ENCODE measurements at places on chromosomes 7 and 10. TPM values are rescaled to one million over a fixed set of nuclear protein-coding genes. Genes with fewer than 3 reads are reported as not detected.

The ABCA13 gene
- total RNA-seq, result 0.87 TPM

The C10orf105 gene
- not detected for total RNA-seq

The CDC14C gene
- total RNA-seq, result 0.05 TPM

The PAX4 gene
- total RNA-seq, result not detected

The CCL24 gene
- total RNA-seq, result not detected

GRCh38 chr10:71396084-71396710, 523 bp upstream of the CDH23 start:
- DNase-seq, result no peak

GRCh38 chr7:114104035-114104434, 185.2 kb upstream of the PPP1R3A start:
- DNase-seq, result no peak

DNA sequence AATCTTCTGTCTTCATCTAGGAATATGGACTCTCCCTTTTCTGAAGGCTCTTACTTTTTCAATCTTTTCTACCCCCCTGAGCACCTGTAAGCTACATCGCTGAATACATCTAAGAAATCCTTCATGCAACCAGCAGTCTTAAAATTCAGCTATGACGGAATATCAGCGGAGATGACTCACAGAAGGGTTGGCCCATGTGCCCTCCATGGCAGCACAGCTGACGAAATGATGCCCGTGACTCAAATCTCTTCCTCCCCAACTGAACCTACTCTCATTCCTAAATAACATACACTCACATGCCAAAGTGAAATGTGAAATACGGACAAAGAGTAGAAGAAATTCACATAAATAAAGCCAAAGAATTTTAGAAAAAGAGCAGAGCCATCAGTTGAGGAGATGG, 30.3 kb upstream of the NCAPG2 start:
- DNase-seq, result no peak

DNA sequence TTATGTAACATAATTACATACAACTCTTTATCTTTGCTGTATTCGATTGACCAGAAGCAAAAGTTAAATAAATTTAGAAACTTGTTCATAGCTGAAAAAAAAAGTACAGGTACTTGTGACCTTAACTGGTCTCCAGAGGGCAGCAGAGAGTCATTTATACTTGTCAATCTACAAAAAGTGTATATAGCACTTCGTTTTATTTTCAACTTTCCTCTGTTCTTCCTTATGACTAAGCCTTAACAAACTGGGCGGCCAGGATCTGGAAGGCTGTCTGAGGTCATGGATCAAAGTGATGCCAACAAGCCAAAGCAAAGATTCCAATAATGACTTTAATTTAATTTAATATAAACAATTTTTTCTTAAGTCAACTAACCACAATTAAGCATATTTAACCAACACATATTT, 29.8 kb downstream of the C10orf67 start:
- peak; percentile 93 for DNase-seq

DNA sequence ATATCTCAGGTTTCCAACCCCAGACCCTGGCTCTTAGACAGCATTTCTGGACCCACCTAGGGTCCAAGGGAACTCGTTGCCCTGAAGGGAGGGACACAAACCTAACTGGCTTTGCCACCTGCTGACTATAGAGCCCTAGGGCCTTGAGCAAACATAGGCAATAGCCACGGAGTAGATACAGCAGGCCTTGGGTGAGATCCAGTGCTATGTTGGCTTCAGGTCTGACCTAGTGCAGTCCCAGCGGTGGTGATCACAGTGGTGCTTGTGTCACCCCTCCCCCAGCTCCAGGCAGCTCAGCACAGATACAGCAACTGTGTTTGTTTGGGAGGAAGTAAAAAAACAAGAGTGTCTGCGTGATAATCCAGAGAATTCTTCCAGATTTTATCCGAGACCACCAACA, 9.7 kb upstream of the TNKS2 start:
- DNase-seq, result no peak

- no peak for DNase-seq
These were observed 71.0 kb downstream of the MKI67 start for GRCh38 chr10:128055061-128055868.

GRCh38 chr7:132475669-132476116, 100.6 kb downstream of the PLXNA4 start:
- DNase-seq, result no peak

GRCh38 chr7:155483868-155484325, 26.0 kb downstream of the EN2 start:
- DNase-seq, result no peak

DNA sequence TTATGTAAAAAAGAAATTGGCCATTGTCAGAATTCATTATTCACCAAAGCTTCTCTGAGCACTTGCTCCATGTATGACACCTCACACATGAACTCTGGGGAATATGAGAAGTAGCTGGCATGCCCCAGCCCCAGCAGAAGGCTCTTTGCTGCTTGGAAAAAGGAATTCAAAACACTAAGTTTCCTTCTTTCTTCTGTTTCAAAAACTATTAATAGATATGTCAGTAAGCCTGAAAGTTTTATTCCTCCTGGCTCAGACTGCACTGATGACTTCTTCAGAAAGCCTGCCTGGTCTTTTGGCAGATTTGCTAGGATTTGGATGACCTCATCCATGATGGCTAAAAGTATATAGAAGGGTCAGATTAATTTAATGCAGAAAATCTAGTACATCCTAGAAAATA, 511.0 kb downstream of the GFRA1 start:
- DNase-seq, result no peak

GRCh38 chr10:110544958-110545537, 22.4 kb upstream of the SMC3 start:
- DNase-seq, result peak; percentile 83

DNA sequence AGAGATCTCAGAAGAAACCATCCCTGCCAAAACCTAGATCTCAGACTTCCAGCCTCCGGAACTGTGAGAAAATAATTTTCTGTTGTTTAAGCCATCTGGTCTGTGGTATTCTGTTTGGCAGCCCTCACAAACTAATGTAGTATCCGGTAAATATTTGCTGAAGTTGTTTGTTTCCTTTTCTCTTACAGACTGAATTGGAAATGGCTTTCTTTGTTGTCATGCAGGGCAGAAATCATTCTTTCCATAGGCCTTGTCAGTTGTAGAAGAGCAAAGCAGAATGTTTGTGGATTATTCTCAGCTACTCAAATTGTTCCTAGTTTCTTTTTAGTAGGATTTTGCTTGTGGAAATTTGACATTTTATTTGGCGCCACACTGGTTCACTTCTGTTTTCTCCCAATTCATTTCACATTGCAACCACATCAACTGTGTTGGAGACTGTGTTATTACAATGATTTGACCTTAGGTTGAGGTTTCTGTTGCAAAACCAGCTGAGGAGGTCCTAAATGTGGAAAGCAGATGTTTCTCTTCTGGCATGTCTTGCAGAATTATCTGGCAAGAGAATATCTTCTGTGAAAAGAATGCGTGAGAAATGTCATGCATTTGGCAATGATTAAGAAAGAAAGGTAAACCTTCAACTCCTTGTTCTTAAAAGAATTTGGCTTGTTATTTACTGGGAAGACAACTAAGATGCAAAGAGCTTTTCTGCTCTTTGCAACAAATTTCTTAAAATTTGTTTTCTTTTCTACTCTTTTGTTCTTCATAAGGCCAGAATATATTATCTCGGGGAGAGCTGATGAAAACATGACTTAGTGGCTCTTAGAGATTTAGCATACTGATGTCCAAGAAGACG, 25.8 kb downstream of the ACTA2 start:
- DNase-seq, result peak; percentile 76

GRCh38 chr10:84540617-84541288, 212.4 kb downstream of the CCSER2 start:
- no peak for DNase-seq

- no peak for DNase-seq
These were observed 30.2 kb downstream of the MICALL2 start for GRCh38 chr7:1428941-1429501.

DNA sequence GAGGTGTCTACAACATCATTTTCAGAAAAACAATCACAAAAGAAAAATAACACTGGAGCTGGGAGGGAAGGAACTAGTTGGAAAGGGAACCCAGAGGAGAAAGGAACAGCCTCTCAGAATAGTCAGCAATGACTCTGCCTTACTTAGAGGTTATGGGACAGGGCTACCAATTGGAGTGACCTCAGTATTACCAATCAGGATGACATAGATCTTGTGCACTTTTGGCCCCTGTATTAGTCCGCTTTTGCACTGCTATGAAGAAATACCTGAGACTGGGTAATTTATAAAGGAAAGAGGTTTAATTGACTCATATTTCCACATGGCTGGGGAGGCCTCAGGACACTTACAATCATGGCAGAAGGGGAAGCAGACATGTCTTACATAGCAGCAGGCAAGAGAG, 99.7 kb upstream of the SDK1 start:
- DNase-seq, result no peak

DNA sequence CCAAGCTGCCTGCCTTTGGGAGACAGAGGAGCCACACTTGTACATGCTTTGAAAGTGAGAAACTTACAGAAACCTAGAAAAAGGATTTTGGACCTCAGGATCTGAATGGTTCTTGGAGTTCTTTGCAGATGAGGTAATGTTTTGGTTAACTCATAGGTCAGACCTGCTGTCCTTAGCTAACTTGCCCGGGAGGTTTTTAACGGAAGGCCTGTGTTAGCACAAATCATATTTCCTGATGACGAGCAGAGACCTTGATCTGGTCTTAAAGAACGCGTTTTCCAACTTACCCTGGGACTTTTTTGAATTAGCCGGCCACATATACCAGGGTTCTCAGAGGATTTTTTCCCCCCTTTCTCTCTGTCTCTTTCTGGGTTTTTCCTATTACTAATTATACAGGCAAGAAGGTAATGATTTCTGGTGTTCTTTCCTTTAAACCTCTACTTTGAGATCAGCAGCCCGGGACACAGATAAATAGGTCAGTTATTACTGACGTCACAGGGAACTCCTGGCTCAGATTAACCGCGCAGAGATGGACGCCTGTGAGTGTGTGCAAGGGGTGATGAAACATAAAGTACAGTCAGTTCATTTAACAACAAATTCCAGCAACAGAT, 101.7 kb upstream of the KLF6 start:
- DNase-seq, result peak; percentile 98

DNA sequence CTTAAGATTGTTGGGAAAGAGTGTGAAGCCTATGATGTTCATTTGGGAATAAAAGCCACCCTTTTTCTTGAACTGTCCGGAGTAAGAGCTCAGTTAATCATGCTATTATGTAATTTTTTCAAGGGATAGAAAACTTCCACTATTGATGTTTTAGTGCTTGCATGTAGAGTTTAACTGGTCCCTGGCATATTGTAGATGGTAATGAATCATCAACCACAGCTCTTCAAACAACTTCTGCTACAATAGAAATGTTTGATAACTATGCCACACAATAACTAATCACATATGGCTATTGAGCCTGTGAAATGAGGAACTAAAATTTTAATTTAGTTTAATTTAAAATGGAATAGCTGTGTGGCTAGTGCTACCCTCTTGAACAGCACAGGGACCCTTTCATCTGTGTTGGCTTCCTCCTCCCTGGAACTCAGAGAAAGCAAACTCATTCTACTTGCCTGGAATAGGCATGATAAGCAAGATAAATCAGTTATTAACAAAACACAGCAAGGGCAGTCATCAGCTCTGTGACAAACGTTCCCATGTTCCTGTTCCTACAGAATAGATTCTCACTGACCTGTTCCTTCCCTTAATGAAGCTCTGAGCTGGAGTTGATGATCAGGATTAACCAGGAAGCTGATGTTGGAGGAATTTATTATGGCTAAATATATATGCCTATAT, 4.9 kb upstream of the SRI start:
- DNase-seq, result peak; percentile 92

DNA sequence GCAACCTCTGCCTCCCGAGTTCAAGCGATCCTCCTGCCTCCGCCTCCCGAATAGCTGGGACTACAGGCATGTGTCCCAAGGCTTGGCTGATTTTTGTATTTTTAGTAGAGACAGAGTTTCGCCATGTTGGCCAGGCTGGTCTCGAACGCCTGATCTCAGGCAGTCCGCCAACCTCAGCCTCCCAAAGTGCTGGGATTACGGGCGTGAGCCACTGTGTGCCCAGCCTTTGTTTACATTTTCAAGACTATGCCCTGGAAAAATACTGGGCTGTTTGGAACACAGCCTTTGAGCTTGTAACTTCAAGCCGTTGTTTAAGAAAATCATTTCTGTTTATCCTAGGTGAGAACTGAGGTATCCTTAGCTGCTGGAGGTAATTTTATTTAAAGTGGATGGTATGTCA, 1.9 kb downstream of the ZKSCAN1 start:
- DNase-seq, result no peak

DNA sequence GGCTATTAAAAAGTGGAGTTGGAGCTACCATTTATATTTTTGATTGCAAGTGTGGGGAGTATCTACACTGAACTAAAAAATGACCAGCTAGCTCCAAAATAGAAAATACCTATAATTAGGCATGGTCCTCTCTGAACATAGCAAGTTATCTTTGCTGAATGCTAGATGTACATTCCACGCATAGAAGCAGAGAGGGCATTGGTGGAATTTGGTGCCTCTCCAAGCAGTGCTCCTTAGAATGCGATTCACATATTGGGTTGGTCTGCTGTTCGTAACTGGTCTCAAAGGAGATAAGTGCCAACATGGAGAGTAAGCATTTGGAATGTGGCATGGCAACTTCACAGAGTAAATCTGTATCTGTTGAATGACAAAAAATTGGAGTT, 196.2 kb downstream of the PTN start:
- DNase-seq, result no peak

GRCh38 chr10:32964270-32964669, 6.2 kb upstream of the ITGB1 start:
- DNase-seq, result no peak

GRCh38 chr7:149748076-149748874, 25.1 kb downstream of the ZNF467 start:
- DNase-seq, result peak; percentile 15

DNA sequence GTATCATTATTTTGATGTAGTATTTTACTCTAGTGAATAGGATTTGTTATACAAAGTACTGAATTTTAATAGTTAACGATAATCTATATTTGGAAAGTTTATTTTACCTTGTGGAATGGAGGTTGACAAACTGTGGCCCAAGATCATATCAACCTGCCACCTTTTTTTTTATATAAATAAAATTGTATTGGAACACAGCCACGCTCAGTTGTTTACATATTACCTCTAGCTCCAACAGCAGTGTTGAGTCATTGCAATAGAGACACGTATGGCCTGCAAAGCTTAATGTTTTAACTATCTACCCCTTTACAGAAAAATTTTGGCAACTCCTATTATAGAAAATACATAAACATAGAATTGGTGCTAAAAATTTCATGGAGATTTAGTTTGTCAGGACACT, 239.3 kb downstream of the THSD7A start:
- DNase-seq, result no peak

Measured in renal cortical epithelial cell (primary cell).